Stimulated activated CD8-positive, alpha-beta memory T cell treated with anti-CD3 and anti-CD28 coated beads, Interleukin-2, amount 100 ng/mL, for 1 hour (primary cell): ENCODE measurements at places on chromosomes 3 and 15.
A peak's percentile ranks its signal among the peaks of the same experiment; 100 is the strongest.

- no peak for DNase-seq
Observed at GRCh38 chr3:152362086-152362485, 93.4 kb downstream of the MBNL1 start.

GRCh38 chr3:104273046-104273649 lies 1093.6 kb upstream of the ALCAM start:
- DNase-seq = no peak

GRCh38 chr3:46942481-46943236 lies 33.9 kb downstream of the CCDC12 start:
- DNase-seq = no peak

DNA sequence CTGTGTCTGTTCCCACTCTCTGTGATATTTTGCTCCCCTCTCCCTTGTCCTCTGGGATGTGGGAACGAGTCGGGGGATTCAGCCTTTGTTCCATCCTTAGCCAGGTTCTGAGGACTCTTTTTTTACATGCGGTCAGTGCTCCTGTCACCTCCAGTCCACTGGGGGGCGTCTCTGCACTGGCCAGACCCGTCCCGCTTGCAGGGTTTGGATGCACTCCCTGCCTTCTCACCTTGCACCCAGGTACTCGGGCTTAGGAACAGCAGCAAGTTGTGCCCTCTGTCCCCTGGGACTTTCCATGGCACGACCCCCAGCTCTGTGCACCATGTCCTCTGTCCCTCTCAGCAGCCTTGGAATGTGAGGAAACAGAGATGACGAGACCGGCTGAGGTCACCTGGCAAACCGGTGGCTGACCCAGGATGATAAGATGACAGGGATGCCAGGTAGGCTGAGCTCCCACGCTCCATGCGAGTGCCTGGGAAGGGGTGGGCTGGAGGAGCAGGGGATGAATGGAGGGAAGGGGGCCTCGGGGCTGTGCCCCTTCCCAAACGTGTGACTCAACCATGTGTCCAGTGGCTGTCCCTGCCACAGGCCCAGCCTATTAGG lies 27.3 kb upstream of the FGD5 start:
- DNase-seq = peak; percentile 22

- DNase-seq = no peak
Observed at GRCh38 chr15:83766339-83766738, 112.4 kb downstream of the ADAMTSL3 start.
